ENCODE measurements at places on chromosomes 1 and 21. TPM values are rescaled to one million over a fixed set of nuclear protein-coding genes. Genes with fewer than 3 reads are reported as not detected.

The HSD3B1 gene
- 0.39 TPM for total RNA-seq

The OR2T35 gene
- total RNA-seq = not detected

The PODN gene
- total RNA-seq = 0.39 TPM

The CD1E gene
- total RNA-seq = not detected

The PGLYRP3 gene
- total RNA-seq = not detected

The KRTAP19-1 gene
- not detected for total RNA-seq

The GPR37L1 gene
- not detected for total RNA-seq

The CELA3A gene
- total RNA-seq = 0.56 TPM

The SH3D21 gene
- 4.9 TPM for total RNA-seq

The ALG14 gene
- total RNA-seq = 1.2 TPM

The PSMB2 gene
- total RNA-seq = 49.6 TPM

The KRTAP23-1 gene
- total RNA-seq = not detected

The CDC14A gene
- 1.9 TPM for total RNA-seq

The JAM2 gene
- total RNA-seq = 3.0 TPM

The GUCA2A gene
- not detected for total RNA-seq

The PTBP2 gene
- 45.4 TPM for total RNA-seq

The HEYL gene
- total RNA-seq = 0.48 TPM

The MARK1 gene
- total RNA-seq = 1.8 TPM

The EXOC8 gene
- total RNA-seq = 8.1 TPM

The OR2L5 gene
- total RNA-seq = not detected

The C8A gene
- total RNA-seq = not detected

The TFAP2E gene
- total RNA-seq = 0.16 TPM

The FMN2 gene
- total RNA-seq = 0.39 TPM

The TPTE gene
- total RNA-seq = not detected

The HMCN1 gene
- 6.9 TPM for total RNA-seq

The TRIM67 gene
- not detected for total RNA-seq

The TFF2 gene
- total RNA-seq = not detected

The BSND gene
- not detected for total RNA-seq

The CYP2J2 gene
- total RNA-seq = 1.0 TPM

The KRTAP10-8 gene
- not detected for total RNA-seq

The GPN2 gene
- total RNA-seq = 15.1 TPM

The PLXNA2 gene
- 6.3 TPM for total RNA-seq

The KDF1 gene
- not detected for total RNA-seq

The PKP1 gene
- total RNA-seq = 0.24 TPM

The CA6 gene
- total RNA-seq = not detected

The PLA2G2D gene
- total RNA-seq = not detected

The RGS13 gene
- total RNA-seq = 0.13 TPM

The NDUFS2 gene
- 222 TPM for total RNA-seq

The ASAP3 gene
- total RNA-seq = 14.5 TPM

The SLC1A7 gene
- total RNA-seq = not detected

The LENEP gene
- total RNA-seq = not detected

The PARP1 gene
- 78.3 TPM for total RNA-seq

The SPATA1 gene
- total RNA-seq = under 0.01 TPM

The ETNK2 gene
- 8.7 TPM for total RNA-seq

The UBE2G2 gene
- 26.0 TPM for total RNA-seq

The VSIG8 gene
- not detected for total RNA-seq

The OR2AK2 gene
- total RNA-seq = not detected

The SLC45A3 gene
- total RNA-seq = 2.6 TPM

The TRIM63 gene
- not detected for total RNA-seq

The SYNJ1 gene
- 2.7 TPM for total RNA-seq

The KCND3 gene
- not detected for total RNA-seq

The ANGPTL3 gene
- total RNA-seq = not detected

The MEGF6 gene
- total RNA-seq = 3.8 TPM

The SLC30A2 gene
- not detected for total RNA-seq

The OR2L3 gene
- not detected for total RNA-seq

The GBP7 gene
- total RNA-seq = not detected

The DISP1 gene
- 4.0 TPM for total RNA-seq

Data from epithelial cell of alveolus of lung (primary cell).